ENCODE measurements at places on chromosomes 5 and 9.

- DNase-seq, result no peak
Observed at GRCh38 chr5:31990081-31990650, 184.0 kb downstream of the GOLPH3 start.

DNA sequence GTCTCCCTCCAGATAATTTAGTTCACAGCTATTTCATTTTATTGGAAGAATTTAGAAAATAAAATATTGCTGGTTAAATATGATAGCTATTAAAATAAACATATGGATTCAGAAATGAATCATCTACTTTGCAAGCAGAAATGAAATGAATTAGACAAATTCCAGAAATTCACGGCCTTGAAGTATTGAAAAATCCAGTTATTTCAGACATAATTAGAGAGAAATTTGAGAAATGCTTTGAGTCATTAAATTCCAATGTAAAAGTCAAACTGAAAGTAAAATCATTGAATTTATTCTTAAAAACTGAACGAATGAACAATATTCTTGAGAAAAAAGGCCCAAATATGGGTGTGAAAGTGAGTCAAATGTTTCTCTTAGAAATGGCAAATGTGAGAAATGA is 632.6 kb upstream of the EDIL3 start:
- DNase-seq, result no peak

GRCh38 chr5:92574023-92574422 is 1007.0 kb downstream of the NR2F1-AS1 start:
- DNase-seq, result no peak

DNA sequence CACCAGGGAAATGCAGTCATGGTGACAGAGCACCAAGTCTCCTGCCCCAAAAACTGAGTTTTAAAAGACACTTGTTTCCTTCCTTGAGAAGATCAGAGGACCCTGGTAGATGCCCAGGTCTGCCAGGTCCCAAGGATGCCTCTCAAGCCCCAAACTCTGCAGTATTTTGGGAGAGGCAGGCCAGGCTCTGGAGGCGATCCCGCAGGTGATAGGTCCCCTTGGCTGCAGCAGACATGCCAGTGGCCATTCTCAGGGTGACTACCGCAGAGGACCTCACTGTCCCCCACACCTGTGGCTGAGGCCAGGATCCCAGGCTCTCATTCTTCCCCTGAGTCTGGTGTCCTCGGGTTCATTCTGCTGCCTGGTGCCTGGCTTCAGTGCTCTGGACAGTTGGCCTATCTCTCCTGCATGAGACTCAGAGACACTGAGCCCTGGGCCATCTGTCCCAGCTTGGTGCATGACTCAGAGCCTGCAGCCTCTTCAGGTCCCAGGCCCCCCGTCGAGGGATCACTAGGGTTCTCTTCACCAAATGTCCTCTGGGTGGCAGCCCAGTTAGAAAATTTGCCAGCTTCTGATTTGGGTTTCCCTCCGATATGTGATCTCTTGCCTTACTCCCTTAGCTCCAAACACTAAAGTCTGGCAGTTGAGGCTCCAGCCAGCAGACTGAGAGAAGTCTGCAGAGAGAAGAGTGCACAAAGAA is 59.7 kb upstream of the GARNL3 start:
- DNase-seq, result no peak

GRCh38 chr5:171839112-171839511 is 53.5 kb downstream of the SMIM23 start:
- DNase-seq, result no peak

DNA sequence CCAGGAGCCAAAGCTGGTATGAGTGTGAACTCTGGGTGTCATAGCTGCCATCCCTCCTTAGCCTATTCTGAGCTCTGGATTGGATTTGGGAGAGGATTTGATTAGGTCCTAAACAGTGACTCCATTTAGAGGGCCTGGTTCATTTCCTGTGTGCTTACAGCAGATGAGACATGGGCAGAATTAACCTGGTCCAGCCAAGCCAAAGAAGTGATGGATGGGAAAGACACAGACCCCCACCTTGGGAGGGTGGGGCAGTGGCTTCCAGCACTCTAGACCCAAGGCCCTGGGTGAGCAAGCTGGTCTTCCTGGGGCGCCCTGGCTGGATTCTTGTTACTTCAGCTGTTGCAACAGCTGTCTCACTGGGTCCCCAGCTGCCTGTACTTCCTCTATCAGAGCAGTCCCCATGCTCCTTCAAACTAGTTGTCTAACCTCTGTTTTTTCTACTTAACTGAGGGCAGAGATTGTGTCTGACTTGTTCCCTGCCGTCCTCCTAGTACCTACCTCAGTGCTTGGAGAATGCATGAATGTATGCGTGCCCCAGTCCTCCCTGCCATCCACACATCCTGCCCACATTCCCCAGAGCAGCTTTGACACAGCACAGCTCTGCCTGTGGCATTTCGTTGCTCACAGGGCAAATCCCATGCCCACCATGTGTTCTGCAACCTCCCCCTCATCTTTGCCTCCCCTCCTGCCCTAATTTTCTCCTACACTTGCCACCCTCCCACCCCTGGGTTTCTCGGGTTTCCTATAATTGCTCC is 115.9 kb downstream of the RGS3 start:
- peak; percentile 65 for DNase-seq

DNA sequence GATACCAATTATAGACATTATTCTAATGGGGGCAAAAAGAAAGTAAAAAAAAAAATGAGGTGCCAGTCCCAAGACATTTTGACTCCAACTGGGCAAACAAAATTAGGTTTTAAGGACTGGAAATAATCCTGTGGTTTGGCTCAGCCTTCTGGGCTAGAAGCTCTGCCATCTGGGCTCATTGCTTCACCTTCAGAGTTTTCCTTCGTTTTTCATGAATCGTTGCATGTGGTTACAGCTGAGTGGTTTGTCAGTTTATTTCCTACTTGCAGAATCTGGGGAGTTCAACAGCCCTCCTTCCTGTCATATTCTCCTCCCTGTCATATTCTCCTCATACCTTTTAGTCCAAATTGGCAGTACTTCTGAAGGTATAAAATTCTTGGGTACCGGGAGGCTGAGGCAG is 12.0 kb downstream of the UGT3A2 start:
- DNase-seq, result no peak

- DNase-seq, result no peak
Observed at GRCh38 chr9:136496181-136496580, 13.3 kb upstream of the SEC16A start.

- DNase-seq, result no peak
Observed at GRCh38 chr5:7793895-7794294, 57.0 kb downstream of the CFAP90 start.

DNA sequence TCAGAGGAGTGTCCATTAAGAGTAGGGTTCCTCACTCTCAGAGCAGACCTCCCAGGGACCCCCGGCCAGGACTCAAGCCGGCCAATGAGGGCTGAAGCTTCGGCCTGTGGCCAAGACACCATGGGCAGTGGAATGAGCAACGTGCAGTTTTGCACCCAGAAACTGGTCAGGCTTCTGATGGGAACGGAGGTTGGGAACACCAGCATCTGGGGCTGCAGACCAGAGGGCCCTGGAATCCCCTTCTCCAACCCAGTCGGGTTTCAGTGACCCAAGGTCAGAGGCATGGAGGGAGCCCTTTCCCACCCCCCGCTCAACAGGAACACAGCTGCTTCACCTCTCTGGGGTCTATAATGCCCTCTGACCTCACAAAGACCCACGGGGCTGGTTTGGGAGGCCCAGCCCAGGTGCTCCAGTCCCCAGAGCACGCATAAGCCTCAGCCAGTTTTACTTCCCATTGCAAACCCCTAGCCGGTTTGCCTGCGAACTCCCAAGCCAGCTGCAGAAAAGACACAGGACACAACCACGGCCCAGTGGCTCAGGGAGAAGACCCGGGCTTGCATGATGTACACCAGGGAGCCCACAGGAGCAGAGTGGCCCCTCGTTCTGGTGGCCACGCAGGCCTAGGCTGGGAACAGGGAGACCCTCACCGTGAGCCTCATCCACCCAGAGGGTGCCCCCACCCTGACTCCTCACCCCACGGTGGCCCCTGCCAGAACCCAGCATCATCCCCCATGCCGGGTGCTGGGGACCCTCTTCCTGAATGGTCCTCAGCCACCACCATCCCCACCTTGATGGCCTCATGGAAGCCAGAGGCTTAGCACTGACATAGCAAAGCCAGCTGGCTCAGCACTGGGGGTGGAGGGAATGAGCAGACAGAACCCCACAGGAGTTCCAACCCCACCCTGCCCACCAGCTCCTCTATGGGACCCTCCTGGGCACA is 30.6 kb downstream of the VAV2 start:
- no peak for DNase-seq

- no peak for DNase-seq
Observed at GRCh38 chr5:91070761-91071550, 312.2 kb downstream of the ARRDC3 start.

DNA sequence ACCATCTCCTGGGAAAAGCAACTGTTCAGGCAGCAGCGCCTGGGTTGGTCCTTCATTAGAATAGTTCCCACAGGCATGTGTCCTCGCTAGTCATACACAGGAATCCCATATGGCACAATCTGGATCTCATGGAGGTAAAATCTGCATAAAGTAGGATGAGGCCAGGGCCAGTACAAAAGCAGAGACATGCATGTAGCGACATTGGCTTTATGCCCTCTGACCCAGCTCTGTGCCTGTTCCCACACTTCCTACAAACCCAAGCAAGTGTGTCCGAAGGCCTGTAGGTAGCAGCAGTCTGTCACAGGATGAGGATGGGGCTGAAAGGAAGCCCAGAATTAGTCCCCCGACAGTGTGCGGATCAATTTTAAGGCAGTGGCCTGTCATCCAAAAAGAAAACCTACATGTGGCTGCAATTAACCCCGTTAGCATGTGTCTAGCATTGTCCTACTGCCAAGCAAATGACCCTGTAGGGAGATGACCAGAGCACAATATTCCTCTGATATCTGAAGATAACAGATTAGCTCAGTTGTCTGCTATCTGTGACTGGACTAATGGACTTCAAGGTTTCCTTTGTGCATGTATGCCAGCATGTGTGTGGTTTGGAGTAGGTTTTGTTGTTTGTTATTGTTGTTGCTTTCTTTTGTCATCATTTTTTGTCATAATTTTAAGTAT is 178.8 kb downstream of the TMEM161B start:
- DNase-seq, result no peak

GRCh38 chr9:106111039-106111730 is 416.8 kb downstream of the TMEM38B start:
- DNase-seq, result no peak

DNA sequence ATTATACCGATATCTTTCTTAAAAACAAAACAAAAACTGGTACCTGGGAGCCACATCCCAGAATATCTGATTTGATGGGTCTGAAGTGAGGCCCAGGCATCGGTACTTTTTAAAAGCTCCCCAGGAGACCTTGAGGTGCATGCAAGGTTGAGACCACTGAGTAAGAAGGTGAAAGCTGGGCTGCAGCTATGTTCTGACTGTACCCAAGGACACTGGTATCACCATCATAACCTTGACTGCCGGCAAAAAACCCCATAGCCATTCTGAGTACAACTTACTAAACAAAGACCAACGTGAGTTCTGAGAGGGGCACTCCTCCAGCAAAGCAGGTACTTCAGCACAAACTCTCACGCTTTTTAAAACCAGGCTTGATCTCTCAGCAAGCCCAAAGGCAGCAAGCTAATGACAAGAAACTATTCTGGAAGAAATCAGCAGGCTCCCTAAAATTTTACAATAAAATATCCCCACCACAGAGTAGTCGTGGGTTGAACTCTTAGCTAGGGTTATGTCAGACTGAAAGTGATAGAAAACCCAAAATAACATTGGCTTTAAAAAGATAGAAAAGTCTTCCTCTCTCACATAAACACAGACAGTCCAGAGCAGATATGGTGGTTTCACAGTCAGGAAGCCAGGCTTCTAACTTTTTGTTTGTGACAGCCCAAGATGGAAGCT is 263.9 kb downstream of the SAXO1 start:
- DNase-seq, result peak; percentile 36

DNA sequence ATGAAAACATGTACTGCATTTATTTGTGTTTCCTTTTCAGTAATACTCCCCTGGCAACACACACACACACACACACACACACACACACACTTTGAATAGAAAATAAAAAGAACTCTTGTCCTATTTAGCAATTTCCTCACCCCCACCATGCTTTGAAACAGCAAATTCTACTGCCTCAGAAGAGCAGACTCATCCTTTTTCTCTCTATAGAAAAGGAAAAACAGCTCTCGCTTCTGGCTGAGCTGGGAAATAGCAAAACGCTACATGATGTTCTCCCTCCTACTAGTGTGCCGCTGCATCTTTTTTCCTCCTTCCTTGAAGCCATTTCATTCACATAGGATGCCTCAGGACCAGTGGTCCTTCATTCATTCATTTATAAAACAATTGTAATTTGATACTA is 453.6 kb downstream of the CSNK1G3 start:
- no peak for DNase-seq

DNA sequence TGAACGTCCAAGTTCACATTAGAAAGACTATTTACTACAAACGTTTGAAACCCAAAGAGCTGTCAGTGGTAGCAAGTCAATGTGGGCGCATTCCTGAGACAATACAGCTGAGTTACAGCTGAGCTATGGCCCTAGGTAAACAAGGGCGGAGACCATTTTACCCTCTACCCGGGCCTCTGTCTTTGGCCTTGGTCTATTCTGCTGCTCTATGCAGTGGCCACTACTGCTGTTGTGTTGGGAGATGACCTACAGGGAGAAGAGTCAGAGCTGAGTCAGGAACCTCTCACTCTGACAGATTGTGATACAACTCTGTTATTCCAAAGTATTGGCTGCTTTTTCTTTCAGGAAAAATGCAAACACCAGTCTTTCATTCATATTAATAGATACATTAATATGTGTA is 700.6 kb downstream of the SEMA5A start:
- no peak for DNase-seq

DNA sequence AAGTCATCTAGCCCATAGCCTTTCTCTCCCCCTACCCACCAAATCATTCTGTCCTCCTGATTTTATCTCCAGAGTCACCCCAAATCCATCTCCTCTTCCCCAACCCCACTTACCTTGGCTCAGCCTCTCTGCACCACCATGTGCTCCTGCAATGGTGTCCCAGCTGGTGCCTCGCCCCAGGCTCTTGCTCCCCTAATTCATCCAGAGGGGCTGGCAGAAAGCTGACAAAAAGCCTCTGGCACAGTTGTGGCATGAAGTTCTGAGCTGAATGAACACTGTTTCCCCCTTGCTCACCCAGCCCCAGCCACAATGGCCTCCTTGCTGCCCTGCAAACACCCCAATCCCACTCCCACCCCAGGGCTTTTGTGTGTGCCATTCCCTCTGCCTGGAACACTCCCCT is 10.2 kb downstream of the RETREG1 start:
- DNase-seq, result no peak

DNA sequence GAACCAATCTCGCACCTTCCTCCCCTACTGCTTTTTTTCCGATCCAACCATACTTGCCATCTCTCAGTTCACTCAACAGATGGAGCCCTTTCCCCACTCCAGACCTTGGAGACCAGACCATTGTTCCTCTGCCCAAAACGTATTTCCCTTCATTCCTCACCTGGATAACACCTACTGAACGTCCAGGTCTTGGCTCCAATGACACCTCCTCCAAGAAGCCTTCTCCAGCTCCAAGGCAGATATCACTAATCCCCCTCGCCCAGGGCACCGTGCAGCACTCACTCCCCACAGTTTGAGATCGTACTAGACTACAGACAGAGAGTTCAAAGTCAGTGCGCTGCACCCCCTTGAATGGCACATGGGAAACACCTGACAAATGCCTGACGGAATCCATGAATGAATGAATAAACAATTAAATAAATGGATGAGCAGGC is 47.1 kb upstream of the AKNA start:
- peak; percentile 61 for DNase-seq

- no peak for DNase-seq
Observed at GRCh38 chr5:146967646-146968045, 89.1 kb upstream of the PPP2R2B start.

- no peak for DNase-seq
Observed at GRCh38 chr9:92971776-92972175, 24.5 kb downstream of the FGD3 start.

- DNase-seq, result no peak
Observed at GRCh38 chr5:135442431-135443160, 4.6 kb downstream of the DCANP1 start.

- DNase-seq, result peak; percentile 36
Observed at GRCh38 chr5:1930501-1930879, 47.8 kb upstream of the IRX4 start.
